ENCODE measurements at places on chromosomes 1 and 21.

DNA sequence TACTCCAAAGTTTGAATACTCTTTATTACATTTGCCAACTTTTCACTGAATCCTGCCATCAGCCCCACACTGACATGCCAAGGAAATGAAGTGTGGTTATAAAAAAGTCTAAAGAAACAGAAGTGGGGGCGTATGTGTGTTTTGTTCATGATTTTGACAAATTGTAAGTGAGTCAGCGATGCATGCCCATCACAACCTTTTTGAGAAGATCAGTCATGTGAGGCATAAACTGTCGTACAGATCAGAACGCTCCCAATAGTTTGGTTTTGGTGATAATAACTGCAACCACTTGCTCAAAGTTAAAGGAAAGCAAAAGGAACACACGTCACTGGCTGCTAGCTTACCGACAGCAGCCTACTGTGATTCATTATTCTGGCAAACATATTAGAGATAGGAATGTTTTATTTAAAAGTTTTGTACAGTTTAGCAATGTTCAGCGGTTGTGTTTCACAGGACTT lies 95.6 kb downstream of the RGS2 start:
- DNase-seq = no peak

DNA sequence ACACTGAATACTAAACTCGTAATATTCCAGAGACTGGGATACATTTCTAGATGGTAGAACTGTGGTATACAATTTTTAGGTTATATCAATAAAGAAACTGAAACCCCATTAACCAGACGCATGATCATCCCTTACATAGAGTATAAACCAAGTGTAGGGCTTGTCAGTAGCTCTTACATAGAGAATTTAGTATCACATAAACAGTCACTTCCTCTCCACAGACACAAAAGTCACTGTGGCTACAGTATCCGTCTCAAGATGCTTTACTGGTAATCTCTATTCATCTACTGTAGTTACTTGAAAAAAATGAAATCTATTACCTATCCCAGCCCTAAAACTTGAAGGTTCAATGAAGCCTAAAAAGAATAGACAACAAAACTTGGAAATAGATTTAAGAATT lies 252.3 kb upstream of the TMPRSS15 start:
- no peak for DNase-seq

GRCh38 chr21:32560896-32561295 lies 24.4 kb downstream of the TCP10L start:
- no peak for DNase-seq

DNA sequence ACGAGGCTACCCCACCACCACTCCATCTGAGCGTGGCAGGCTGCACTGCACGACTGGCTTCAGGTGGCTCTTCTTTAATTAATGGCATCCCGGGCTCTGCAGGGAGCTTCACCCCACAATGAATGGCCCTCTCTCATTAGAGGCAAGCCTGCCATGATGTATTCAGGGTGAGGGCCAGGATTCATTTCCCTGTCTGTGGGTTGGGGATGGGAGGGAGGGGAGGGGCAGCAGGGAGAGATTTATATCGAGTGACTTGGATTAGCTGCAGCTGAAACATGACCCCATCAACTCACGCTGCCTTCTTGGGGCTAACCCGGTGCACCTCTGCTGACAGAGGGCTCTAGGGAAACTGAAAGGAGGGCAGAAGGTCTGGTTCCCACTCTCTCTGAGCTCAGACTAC lies 54.2 kb downstream of the ERI3 start:
- DNase-seq = peak; percentile 84

- peak; percentile 62 for DNase-seq
Measured at GRCh38 chr1:57423656-57424211, at the start of gene DAB1. Gene DAB1 (minus strand): TSS chr1:57424060. CDS start chr1:57291030, 133,030 bp downstream.

DNA sequence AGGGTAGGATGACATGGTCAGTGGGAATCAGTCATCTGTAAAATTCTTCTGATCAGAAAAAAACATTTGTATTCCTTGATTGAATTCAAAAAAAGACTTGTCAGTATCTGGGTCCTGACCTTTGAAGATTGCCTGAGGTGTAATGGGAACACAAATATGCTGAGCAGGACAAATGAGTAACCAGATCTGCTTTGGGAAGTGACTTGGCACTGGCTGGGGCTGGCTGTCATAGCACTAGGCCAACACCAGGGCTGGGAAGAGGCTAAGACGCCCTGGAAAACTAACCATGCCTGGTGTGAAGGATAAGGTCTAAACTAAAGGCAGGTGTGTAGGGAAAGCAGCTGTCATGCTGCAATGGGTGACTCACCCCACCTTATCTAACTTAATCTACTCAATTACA lies 452.9 kb upstream of the BEND5 start:
- no peak for DNase-seq

- no peak for DNase-seq
Measured at GRCh38 chr1:73755649-73756048, 442.3 kb downstream of the LRRIQ3 start.

GRCh38 chr1:61052395-61053225 lies 29.8 kb upstream of the NFIA start:
- no peak for DNase-seq

GRCh38 chr1:37288900-37289299 lies 185.5 kb upstream of the ZC3H12A start:
- no peak for DNase-seq

DNA sequence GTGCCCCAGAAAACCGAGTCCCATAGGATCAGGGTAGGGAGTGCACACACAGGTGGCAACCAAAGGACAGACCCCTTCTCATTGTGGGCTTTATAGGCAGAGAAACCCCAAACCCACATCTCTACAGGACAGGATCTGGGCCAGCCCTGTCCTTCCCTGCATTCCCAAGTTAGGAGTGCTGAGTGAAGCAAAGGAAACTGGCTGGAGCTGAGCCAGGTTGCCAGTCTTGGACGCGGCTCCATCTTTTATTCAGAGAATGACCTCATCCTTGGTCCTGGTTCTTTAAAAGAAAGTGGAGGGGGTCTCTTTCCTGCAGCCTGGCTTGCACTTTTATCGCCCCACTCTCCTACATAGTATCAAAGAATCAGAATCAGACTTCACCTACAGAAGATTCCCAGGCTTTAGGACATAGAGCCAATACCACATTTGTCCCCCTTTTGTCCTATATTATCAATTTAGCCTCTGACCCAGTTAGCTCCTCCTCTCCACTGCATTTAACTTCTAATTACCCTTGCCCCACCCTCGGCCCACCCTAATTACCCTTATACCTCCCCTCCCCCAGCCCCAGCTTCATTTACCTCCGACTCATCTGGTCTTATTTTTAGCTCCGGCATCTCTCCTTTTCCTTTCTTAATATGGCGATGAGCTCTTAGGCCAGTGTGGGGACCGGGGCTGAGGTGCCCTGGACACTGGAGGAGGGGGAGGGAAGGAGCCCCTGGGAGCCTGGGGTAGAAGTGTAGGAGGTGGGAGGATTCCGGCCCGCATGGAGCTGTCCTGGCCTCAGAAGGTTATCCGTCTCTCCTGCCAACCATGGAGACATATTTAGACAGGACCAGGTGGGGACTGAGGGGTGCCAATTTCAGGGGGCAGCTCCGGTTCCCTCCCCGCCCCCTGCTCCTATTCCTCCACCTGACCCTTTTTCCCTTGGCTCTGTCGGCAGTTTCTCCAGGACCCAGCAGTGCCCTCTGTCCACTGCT lies at the start of gene CASQ1:
Gene CASQ1, plus strand, starts transcription at position 927 of the 977 bp plus-strand sequence. CDS start 177 bp downstream, outside the sequence.
- DNase-seq = no peak

- no peak for DNase-seq
Measured at GRCh38 chr1:4109628-4109940, 209.5 kb upstream of the C1orf174 start.

All from NCI-H1417 (cell line).